ENCODE measurements at places on chromosomes 2 and 18.

- no peak for DNase-seq
Measured at GRCh38 chr2:231957913-231958763, 3.4 kb upstream of the DIS3L2 start.

GRCh38 chr2:109223490-109223889, 94.5 kb downstream of the SH3RF3 start:
- DNase-seq, result no peak

DNA sequence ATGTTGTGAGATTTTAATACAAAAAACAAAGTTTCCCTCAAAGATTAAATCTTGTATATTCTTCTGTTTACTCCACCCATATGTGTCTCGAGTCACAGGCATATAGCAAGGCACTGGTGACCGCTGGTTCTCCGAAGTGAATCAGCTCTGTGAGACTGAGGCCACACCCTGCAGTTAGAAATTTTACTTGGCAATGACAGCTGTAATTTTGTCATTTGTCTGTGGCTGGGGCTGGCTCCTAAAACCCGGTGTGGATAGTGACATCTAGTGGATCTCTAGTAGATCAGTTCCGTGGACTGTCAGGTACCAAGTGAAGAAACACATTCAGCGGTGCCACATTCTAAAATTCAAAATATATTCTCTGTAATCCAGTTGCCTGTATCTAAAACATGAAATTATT, 278.0 kb downstream of the NEDD4L start:
- no peak for DNase-seq

- peak; percentile 17 for DNase-seq
Measured at GRCh38 chr2:217218269-217219163, 358.7 kb upstream of the TNP1 start.

- DNase-seq, result no peak
Measured at GRCh38 chr18:74902147-74902455, 304.4 kb downstream of the ZNF407 start.

DNA sequence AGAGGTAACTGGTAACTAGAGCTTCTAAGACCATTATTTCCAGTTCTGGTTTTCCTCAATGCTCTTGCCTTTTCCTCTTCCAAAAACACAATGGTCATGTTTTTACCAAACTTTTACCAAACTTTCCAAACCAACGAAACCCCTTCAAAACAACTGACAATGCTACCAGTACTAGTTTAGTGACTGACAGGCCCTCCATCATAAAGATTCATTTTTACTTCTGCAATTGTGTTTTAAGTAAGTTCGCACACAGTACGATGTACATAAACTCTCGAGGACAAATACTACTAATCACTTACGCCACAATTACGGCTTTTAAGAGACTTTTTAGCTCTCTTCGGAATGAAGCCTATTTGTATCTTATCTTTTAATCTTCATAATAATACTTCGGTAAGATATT, 900 bp downstream of the C18orf32 start:
- DNase-seq, result no peak

Measured in smooth muscle cell of the brain vasculature (primary cell).